ENCODE measurements at places on chromosomes 7 and 10.

GRCh38 chr10:124696446-124697392 is 47.5 kb downstream of the FAM53B start:
- no peak for DNase-seq

DNA sequence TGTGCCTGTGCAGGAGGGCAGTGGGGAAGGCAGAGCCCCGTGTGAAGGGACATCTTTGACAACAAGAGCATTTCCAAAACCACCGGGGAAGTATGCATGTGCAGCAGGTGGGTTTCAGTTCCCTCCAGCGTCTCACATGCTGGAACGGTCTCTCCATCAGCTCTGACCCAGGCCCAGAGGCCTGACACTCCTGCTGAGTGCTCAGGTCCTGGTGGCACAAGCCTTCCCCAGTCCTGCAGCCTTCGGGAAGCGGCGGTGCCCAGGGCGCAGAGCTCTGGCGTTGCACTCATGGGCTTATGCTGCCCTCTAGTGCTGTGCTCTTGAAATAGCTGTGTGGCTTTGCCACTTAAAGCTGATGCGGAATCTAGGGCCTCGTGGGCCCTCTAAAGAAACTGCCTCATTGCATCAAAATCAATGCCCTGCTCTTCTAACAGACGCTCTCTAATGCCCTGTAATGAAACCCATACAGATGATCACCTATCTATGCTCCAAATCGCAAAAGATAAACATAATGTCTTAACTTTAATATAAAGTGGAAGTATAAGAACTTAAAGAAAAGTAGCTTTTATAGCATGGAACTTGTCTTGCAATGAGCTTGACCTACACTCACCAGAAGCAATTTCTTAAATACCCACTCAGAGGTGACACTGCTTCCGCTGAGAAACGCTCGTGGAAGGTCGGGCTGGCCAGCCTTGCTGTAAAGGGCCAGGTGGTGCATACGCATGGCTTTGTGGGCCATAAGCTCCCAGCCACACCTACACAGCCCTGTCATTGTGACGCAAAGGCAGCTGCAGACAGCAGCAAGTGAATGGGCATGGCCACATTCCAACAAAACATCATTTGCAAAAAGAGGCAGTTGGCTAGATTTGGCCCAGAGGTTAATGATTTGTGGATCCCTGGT is 38.6 kb downstream of the CLRN3 start:
- DNase-seq: peak; percentile 48

- peak; percentile 81 for DNase-seq
These were observed 149.8 kb downstream of the AMPH start for GRCh38 chr7:38481401-38481800.

DNA sequence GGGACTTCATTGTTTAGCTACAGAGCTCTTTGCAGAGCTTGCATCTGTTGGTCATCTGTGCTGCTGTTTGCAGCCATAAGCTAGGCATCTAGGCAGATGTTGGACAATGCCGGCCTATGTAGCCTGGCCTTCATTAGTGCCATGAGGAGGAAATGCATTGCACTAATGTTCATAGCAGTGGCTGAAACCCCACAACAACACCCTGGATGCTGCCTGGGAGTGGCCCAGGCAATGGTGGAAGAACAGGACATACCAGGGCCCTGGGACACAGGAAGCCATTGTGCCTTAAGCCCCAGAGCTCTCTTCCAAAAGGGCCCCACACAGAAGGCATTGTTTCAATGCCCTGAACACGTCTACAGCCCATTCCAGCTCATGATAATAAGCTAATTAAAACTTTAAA is 131.5 kb upstream of the LYZL1 start:
- no peak for DNase-seq

DNA sequence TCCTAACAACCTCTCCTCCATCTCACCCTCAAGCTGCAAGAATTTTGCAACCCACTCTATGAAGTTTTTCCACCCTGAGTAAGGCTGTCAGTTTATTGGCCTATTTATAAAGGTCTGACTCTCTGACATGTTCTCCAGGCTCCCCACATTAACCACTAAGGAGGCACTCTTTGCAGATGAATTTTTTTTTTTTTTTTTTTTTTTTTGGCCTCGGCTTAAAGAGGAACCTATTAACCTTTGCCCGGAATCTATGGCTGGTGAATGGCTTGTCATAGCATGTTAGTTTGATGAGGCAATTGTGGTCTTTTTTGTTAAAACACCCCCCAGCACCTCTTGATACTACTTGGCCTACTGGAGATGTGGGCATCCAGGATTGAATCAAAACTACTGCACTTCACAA is 57.1 kb downstream of the TBXAS1 start:
- no peak for DNase-seq

- DNase-seq: no peak
These were observed 539.8 kb upstream of the CELF2 start for GRCh38 chr10:10477844-10478243.

DNA sequence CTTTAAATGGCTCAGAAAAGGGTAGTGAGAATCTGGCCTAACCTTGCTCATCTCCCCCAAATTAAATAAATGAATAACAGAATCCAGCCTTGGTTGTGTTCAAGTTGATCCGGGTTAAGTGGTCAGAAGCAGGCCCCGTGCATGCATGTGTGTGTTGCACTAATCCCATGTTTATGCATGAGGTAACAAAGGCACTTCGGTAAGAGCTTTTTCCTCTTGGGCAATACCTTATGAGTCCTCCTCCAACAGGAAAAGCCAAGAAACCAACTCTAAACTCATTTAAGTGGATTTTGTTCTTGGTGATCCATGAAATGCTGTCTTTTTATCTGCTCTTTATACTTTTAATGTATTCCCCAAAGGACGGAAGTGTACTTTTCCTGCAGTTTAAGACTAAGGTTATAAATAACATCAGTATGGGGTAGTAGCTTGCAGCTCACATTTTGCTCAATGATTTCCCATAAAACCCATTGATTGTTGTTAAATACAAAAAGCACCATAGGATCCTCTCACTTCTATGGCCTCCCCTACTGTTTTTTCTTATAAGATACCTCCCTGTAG is 104.9 kb upstream of the YAE1 start:
- no peak for DNase-seq

GRCh38 chr7:108086546-108086945 is 43.6 kb downstream of the LAMB4 start:
- no peak for DNase-seq

GRCh38 chr10:32957341-32958084 is 517 bp downstream of the ITGB1 start:
- DNase-seq: peak; percentile 20

- no peak for DNase-seq
These were observed 62.3 kb downstream of the RAMP3 start for GRCh38 chr7:45219801-45220435.

GRCh38 chr7:151330661-151331060 is 11.0 kb upstream of the NUB1 start:
- no peak for DNase-seq

GRCh38 chr7:111173990-111174389 is 83.1 kb downstream of the LRRN3 start:
- no peak for DNase-seq

- DNase-seq: no peak
These were observed 87.3 kb upstream of the BAIAP2L1 start for GRCh38 chr7:98488167-98488566.

DNA sequence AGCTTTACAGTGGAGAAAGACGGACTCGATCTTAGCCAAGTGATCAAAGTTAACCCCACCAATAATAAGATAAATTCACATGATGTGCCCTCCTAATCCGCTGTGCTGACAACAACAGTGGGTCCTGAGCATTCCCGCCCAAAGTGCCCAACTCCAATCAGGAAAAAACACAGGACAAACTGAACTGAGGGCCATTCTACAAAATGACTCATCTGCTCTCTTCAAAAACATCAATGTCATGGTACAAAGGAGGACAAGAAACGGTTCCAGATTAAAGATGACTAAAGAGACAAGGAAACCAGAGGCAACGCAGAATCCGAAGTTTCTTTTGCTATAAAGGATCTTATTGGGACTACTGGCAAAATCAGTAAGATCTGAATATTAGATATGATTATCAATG is 79.4 kb downstream of the CTBP2 start:
- no peak for DNase-seq

- DNase-seq: no peak
These were observed 1122.2 kb upstream of the CELF2 start for GRCh38 chr10:9895453-9895852.

DNA sequence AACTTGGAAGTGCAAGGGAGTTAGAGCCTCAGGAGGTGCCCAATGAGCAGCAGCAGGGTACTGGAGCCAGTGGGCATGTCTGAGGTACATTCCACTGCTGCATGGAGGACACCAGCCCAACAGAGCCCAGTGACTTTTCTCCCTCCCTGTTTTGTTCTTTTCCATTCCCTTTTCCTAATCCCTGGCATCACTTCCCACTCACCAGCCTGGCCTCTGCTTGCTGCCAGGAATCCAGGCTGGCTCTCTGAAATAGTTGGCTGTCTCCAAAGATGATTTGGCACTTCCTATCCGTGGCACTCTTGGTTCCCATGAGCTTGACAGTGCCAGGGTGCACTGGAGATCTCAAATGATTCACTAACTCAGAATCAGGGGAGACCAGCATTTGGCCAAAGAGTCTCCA is 97.7 kb upstream of the ZPBP start:
- no peak for DNase-seq

- no peak for DNase-seq
These were observed 87.8 kb upstream of the LRRTM3 start for GRCh38 chr10:66837990-66838389.

DNA sequence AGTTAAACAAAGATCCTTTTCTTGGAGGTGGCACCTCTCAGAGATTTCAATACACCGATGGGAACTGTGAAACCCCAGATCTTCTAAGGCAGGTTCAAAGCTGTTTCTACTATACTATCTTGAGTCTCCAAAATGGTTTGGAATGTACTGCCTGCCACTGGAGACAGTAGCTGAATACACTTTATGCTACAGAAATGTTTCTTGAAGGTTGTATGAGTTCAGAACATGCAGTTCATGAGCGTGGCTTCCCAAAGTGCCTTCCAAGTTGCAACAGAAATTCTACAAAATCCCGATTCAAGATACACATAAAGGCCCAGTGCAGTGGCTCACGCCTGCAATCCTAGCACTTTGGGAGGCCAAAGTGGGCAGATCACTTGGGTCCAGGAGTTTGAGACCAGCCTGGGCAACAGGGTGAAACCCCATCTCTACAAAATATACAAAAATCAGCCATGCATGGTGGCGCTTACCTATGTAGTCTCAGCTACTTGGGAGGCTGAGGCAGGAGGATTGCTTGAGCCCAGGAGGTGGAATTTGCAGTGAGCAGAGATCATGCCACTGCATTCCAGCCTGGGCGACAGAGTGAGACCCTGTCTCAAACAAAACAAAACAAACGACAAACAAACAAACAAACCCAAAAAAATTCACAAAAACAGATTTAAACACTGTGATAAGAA is 36.3 kb downstream of the FAM171A1 start:
- DNase-seq: no peak

- no peak for DNase-seq
These were observed 30.3 kb downstream of the TRIM8 start for GRCh38 chr10:102674566-102674965.

DNA sequence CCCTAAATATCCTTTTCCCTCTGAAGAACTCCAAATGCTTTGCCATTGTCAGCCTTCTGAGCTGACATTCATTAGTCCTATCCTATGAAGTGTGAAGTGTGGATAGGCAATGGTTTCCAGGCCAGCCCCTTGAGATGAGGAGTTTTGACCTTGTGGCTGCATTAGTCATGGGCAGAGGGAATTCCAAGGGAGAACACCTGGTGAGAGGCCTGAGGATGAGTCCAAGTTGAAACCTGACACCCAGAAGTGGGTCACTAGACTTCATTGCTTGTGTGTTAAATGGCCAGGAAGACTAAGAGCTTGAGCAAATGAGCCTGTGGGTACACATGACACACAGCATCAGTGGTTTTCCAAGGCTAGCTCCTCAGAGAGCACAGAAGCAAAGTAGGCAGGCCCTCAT is 260.8 kb downstream of the SKAP2 start:
- no peak for DNase-seq

DNA sequence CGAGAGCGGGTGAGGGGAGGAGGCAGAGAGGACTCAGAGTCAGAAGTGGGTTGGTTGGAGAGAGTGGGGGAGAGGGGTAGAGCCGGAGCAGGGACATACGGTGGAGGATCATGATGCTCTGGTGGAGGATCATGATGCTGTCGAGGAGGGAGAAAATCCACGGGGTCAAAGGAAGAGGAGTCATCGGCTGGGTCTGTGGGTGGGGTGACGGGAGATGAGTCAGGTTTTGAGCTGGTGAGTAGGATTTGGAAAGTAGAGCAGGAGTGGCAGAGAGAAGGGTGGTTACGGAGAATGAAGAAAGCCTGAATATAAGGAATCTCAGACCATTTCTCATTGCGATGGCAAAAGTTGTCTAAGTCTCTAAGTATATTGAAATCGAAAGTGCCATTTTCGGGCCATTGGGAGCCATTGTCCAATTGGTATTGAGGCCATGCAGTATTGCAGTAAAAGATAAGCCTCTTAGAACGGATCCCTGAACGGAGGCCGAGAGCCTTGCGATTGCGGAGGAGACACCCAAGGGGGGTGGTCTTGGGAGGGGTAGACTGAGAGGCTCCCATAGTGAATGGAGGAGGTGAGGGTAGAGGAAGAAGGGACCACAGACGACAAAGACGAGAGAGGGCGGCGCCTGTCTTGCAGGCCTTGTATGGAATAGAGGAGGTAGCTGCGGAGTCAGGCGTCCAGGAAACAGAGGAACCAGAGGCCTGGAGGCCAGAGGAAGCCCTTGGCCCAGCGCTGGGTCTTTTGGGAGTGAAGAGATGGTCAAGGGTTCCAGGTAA is 23.8 kb downstream of the SCIN start:
- no peak for DNase-seq

GRCh38 chr10:63388421-63389031 is 77.3 kb downstream of the JMJD1C start:
- no peak for DNase-seq

DNA sequence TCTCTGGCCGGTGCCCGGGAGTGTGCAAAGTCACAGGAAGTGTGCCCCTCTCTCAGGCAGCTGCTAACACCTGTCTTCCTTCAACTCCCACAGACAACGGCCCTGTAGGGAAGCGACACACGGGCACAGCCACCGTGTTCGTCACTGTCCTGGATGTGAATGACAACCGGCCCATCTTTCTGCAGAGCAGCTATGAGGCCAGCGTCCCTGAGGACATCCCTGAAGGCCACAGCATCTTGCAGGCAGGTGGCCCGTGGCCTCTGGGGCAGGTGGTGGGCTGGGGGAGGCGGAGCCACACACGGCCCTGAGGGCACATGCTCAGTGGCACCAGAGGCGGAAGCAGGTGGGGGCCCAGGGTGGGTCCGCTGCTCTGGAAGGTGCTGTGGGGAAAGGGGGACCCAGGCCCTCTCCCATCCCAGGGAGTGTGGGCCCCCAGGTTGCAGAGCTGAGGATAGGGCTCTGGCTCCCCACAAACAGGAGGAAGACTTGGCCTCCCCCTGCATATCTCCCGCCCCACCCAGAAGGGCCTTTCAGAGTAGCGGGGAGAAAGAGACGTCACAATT is 6.9 kb downstream of the C10orf105 start:
- no peak for DNase-seq

DNA sequence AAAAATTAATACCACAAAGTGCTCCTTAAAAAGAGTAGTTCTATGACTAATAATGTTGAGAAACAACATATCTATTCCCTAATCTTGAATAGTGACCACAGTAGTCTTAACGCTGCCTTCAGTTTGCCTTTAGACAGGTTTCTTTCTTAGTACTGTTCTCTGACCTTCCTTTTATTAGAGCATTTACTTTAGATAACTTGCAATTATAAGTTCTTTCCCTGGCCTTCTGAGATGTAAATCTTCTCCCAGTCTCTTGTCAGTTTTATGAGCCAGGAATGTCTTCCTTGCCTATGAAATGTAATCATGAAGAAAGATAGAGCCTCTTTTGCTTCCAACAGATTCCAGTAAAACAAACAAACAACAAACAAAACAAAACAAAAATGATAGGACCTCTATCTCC is 1119.8 kb upstream of the LRRTM3 start:
- no peak for DNase-seq
